ENCODE measurements at places on chromosomes 3 and 15.

DNA sequence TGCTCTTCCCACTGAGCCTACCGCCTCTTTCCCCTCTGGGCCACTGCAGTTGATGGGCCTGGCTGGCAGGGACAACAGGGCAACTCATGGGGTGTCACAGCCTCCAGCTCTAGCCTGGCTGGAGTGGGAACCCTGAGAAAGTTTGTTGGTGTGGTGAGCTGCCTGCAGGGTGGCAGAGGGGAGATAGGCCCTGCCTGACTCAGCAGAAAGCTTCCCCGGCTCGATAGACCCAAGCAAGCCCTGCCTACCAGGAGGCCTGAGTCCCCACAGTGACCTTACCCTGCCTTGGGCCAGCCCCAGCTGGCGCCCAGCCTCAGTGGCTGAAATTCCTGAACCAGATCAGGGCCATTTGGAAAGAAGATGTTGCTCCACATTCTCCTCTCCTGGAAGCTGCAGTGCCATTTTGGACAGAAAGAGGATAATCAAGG lies 29.4 kb downstream of the ABTB1 start:
- DNase-seq = no peak

GRCh38 chr3:188686324-188686723 lies 485.4 kb upstream of the TPRG1 start:
- no peak for DNase-seq

- no peak for DNase-seq
Measured at GRCh38 chr15:56150204-56150603, 93.5 kb downstream of the RFX7 start.

GRCh38 chr3:120457827-120458226 lies 7.0 kb upstream of the FSTL1 start:
- no peak for DNase-seq

- no peak for DNase-seq
Measured at GRCh38 chr15:77409259-77410156, 10.4 kb downstream of the PEAK1 start.

DNA sequence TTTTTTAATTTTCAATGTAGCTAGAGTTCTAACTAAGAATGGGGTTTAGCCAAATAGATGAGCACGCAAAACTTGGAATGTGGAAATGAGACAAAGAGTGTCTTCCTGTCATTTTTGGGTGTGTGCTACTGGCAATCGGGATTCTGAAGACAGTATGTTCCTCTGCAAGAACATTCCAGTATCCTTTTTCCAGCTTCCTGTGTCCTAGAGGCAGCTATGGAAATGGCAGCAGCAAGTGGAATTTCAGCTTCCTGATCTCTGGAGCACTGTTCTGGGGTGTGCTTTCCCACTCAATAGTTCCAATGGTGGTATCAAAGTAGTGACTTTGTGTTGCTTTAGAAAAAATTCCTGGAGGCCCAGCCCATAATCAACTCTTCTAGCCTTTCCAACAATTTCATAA lies 642.9 kb upstream of the KCNMB2 start:
- DNase-seq = no peak

DNA sequence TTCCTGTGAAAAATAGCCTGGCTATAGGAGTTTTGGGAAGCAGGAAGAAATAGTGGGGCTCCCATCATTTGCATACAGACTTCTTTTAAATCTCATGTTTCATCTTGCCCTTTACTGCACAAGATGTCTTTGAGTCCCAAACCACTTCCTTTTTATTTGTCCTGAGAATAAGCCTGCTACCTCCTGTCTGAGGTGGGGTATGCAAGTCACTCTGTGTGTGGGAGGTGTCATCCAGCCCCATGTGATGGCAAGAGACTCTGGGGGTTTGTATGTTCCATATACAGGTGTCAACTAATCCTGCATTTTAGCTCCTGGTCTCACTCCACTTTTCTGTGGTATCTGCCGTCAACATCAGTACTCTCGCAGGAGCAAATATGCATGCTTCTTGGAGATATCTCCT lies 102.0 kb downstream of the OTOL1 start:
- no peak for DNase-seq

All from stimulated activated CD4-positive, alpha-beta T cell treated with anti-CD3 and anti-CD28 coated beads, Interleukin-1b, Interleukin-23, amount 100 ng/mL, for 1 hour (primary cell).